Ureter (tissue), 1 donor: ENCODE measurements at places on chromosomes 6 and 20. TPM values are rescaled to one million over a fixed set of nuclear protein-coding genes. Genes with fewer than 3 reads are reported as not detected.

DNA sequence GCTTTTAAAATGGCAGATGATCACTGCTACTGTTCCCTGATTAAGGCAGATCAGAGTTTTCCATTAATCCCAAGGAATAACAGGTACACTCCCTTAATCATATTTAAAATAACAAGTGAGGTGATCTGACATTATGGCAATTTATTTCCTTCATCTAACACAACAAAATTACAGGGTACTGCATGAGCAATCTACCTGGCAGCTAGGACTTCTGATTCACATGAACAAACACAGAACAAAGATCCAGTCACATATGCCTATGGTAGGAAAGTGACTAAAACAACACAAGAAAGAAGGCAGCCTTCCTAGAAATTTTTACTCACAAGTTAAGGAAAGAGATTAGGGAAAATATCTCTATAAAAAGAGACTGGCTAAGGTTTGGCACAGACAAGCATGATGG is 33.2 kb downstream of the MAP7 start:
- DNase-seq = no peak

GRCh38 chr6:10721850-10722569 is 860 bp upstream of the TMEM14C start:
- DNase-seq = no peak

DNA sequence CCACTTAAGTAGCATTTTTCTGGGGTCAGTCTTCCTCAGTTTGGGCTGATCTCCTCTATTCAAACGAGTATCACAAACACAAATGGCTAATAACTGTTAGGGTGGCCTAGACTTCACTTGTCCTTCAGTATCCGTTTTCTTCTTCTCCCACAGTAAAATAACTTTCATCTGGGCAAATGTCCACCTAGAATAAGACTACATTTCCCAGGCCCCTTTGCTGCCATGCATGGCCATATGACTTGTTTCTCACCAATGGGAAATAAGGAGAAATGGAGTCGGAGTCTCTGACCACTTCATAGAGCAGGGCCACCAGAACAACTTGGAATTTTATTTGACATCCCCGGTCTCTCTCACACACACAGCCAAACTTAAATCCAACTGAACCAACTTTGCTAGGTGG is 51.4 kb downstream of the SULF2 start:
- DNase-seq = no peak

DNA sequence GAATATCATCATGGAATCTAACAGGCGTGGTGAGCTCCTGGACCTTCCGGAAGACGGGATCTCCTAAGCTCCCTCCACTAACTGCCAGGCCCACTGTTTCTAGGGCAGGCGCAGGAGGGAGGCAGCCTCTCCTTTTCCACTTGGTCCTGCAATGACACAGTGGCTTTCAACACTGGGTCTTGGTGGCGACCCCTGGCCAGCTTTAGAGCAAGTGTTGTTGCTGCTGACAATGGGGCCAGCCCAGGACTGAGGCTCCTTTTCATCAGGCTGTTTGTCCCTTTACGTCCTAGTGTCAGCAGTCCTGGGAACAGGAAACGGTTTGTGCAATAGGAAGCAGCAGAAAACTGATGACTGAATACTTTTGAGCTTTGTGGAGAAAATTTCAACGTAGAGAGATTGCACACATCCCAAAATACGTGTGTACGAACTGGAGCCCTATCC is 9.7 kb upstream of the QKI start:
- DNase-seq = no peak

GRCh38 chr20:4062721-4063606 is 47.6 kb upstream of the RNF24 start:
- DNase-seq = no peak

- DNase-seq = no peak
Observed at GRCh38 chr20:33158637-33159385, 9.1 kb upstream of the BPIFA2 start.

GRCh38 chr20:19789446-19789845 is 31.4 kb downstream of the RIN2 start:
- no peak for DNase-seq

The TSHZ2 gene
- total RNA-seq = 23.3 TPM

- DNase-seq = no peak
Observed at GRCh38 chr6:28907394-28907793, 16.4 kb downstream of the TRIM27 start.

The RIMS1 gene
- 5.2 TPM for total RNA-seq

DNA sequence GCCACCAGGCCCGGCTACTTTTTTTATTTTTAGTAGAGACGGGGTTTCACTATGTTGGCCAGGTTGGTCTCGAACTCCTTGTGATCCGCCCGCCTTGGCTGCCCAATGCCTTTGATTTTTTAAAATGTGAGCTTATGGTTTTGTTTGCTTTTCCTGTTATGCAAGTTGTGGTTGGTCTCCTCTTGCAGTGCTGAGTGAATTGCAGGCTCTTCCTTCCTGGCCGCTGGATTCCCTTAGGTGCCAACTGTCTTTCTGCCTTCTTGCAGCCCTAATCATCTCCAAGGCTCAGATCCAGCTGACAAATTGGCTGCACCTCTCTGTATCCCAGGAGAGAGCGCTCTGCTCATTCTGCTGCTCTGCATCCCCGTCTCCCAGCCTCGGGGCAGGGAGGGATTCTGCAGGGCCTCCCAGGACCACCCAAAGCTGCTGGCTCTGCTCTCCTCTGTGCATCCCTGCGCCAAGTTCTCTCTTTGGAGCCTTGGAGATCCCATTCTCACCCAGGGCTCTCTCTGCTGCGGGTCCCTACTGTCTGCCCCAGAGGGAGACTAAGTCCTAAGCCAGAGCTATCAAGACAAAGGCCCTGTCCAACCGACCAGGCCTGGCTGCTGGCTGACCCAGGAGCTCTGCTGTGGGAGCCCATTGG is 14.1 kb upstream of the EMILIN3 start:
- no peak for DNase-seq

The HLA-DOB gene
- 1.9 TPM for total RNA-seq

The FUT9 gene
- total RNA-seq = 6.7 TPM

DNA sequence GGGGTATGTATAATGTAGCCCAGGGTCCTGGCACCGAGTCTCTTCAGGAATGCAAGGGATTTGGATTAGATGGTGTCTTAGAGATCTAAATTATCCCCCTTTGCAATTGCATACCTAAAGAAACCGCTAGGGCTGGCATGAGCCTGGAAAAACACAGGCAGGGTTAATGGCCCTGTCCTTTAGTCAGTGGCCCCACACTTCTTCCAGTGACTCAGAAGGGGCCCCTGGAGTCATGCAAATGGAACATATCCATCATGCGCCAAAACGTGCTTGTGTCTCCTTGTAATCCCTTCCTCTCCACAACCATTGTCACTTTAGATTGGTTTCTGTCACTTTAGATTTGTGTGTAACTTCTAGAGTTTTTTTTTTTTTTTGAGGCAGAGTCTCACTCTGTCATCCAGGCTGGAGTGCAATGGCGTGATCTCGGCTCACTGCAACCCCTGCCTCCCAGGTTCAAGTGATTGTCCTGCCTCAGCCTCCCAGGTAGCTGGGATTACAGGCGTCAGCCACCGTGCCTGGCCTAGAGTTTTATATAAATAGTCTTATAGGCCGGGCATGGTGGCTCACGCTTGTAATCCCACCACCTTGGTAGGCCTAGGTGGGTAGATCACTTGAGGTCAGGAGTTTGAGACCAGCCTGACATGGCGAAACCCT is 8.7 kb upstream of the MYBL2 start:
- DNase-seq = no peak

DNA sequence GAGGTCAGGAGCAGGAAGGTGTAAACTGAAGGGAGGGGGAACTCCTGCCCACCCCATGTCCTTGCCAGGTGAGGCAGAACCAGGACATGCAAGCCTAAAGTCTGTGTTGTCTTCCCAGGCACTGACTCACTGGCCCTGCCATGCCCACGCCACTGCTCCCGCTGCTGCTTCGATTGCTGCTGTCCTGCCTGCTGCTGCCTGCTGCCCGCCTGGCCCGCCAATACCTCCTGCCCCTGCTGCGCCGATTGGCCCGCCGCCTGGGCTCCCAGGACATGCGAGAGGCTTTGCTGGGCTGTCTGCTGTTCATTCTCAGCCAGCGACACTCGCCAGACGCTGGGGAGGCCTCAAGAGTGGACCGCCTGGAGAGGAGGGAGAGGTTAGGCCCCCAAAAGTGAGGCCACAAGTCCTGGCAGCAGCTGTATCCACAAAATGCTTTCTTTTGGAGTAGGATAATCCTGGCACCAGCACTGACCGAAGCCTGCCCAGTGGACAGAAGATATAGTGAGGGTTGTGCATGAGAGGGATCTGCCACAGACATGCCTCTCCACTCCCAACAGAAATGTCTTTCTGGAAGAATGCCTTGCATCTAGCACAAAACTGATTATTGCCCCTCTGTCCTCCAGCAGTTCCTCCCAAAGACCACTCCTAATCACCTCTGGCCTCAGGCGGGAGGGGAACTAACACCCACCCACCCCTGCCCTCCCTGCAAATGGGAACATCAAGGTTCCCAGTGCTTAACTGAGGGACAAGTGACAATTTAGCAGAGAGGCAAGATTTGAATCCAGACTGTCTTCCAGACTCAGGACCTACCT is 812 bp downstream of the MYMX start:
- DNase-seq = no peak

The KIZ gene
- total RNA-seq = 22.4 TPM

DNA sequence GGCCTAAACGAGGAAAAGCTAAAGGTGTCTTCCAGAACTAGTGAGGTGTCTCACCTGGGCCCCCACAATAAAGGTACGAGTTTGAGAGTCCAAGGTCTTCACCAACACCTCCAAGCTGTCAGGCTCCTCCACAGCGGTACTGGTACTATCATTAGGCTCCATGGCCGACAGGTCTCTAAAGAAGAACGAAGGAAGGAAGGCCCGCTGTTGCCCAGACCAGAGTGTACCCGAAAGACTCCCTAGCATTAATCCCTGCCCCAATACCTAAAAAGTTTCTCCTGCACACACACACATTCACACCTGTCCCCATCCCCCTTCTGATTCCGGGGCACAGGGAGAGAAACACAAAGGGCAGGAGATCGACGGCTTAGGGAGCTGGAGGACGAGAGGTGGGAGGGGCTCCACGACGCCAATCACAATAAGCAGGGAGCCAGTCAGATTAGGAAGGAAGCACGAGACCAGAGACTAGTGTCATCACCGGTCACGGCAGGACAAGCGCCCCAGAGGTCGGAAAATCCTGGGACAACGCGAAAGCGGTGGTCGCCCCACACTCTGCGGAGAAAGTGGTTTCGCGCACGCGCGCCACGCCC is 764 bp downstream of the BAG6 start:
- peak; percentile 81 for DNase-seq

- DNase-seq = no peak
Observed at GRCh38 chr6:14511061-14511586, 393.6 kb downstream of the CD83 start.

GRCh38 chr6:44190715-44191114 is 26.0 kb upstream of the MYMX start:
- DNase-seq = no peak

DNA sequence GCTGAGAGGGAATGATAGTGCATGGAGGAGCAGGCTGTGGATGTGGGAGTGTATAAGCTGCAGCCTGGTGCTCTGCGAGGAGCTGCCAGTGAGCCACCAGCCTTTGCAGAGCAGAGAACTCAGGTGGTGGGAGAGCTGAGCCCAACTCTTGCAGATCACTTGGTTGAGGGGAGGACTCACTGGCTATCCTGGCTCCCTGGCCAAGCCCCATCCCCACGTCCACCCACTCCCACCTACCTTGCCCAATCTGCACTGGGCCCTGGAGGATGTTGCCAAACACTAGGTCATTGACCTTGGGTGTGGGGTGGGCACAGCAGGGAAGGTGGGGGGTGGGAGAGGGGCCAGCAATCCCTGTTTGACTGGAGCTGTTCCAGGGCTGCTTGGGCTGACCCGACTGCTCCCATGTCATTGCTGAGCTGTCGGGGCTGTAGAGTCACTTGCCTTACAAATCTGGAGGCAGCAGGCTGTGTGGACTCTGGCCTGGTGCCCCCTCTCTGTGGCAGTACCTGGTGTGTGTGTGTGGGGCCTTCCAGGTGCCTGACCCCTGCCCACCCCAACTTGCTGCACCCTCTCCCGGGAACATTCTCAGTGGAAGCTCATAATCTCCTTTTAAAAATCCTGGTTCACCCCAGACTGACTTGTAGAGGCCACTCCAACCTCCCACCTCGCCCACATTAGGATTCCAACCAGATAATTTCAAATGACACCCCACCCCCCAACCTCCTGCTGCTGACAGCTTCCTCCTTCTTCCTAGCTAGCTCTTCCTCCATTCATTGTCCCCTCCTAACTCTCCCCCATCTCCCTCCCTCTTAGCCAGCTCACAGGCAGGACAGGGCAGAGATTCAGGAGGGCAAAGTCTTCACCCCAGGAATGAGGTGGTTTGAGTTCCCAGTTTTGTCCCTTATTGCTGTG is 162.3 kb downstream of the MRPL14 start:
- peak; percentile 36 for DNase-seq

The SIRPA gene
- 14.5 TPM for total RNA-seq

- DNase-seq = no peak
Observed at GRCh38 chr20:47817573-47817972, 32.3 kb upstream of the SULF2 start.

DNA sequence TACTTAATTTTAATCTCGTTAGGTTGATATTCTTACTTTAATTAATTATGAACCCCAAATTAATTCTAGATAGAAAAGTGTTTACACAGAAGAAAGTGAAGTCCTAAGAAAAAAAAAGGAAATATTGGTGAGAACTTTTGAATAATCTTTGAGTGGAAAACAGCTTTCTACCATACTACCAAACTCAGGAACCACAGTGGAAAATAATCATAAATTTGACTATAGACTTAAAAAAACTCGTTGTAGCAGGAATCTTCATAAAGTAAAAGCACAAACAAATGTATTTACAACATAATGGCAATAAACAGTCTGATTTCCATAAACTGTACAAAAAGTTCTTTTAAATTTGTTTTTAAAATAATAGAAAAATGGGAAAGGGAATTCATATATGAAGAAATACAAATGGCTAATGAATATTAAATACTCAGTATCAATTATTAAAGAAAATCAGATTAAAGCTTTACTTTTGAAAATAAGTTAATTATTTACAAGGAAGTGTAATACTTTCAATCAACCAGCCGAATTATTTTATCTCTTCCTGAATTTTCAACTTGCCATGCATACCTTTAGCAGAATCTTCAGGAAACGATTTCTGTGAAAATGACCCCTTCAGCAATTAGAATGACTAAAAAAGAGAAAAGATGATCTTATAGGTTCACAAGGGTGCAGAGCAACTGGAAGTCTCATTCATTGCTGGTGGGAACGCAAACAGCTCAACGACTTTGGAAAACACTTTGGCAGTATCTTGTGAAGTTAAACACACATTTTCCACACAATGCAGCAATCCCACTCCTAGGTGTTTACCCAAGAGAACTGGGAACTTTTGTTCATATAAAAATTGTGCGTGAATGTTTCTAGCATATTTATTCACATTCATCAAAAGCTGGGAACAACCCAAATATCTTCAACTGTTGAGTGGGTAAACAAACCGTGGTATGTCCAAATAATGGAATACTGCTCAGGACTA is 38.5 kb upstream of the BMP6 start:
- no peak for DNase-seq

- DNase-seq = no peak
Observed at GRCh38 chr20:50252701-50253100, 62.1 kb downstream of the CEBPB start.

The TGM3 gene
- total RNA-seq = not detected

DNA sequence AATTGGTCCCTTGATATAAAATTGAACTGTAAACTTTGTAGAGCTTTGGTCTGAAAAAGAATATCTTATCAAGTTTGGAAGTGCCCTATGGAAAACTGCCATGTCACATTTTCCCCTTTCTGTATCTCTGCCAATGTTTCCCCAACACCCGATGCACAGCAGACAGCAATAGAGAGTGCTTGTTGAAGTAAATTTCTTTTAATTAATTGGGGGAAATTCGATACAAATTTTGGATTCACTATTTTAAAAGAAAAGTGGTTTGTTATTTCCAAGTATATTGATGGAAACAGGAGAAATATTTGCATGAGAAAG is 208.1 kb downstream of the OGFRL1 start:
- no peak for DNase-seq

The CCM2L gene
- 8.2 TPM for total RNA-seq

The HSPA12B gene
- 9.7 TPM for total RNA-seq
